NK-92 treated with Interleukin-12 subunit alpha and Interleukin-12 subunit beta, amount 100 ng/mL, for 24 hours (cell line): ENCODE measurements at places on chromosomes 7 and 10.

DNA sequence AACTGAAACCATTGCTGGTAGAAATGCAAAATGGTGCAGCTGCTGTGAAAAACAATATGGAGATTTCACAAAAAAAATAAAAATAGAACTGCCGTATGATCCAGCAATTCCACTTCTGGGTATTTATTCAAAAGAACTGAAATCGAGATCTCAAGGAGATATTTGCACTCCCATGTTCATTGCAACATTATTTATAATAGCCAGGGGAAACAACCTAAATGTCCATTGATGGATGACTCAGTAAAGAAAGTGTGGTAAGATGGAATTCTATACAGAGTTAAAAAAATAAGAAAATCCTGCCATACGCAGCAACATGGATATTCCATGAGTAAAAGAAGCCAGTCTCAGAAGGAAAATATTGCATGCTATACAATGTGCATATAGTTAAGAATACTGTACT is 290.6 kb upstream of the GHITM start:
- DNase-seq = no peak

GRCh38 chr7:102983602-102984001 is 70.8 kb downstream of the LRRC17 start:
- DNase-seq = no peak

DNA sequence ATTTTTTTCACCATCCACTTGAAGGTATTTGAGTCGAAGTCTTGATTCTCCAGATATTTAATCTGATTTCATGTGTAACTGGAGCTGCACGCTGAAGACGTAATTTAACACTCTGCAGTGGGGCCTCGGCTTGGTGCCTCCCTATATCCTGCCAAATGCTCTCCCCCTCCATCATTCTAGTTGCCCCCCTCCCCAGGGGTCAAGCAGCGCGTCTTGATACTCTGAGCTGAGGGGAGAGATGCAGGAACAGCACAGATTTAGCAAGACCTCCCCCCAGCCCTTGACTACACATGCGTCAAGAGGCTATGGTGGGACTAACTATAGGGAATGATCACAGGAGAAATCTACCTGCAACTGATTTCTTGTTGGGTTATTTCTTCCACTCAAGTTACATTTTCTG is 85.8 kb downstream of the PRPF18 start:
- no peak for DNase-seq

DNA sequence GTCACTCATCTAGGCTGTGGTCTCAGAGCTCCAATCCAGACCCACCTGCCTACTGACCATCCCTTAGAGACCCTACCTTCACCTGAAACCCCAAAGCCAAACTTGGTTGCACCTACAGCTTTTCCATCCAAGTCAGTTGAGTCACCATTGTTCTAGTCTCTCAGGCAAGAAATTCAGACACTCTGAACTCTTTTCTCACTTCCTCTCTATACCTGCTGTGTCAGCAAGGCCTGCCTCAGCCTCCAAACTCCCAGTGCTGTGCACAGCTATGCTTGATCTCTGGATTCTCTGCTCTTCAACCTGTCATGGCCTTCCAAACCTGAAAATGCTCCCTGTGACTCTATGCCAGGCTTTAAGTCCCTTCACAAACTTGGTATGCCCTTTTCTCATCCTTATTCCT is 47.4 kb upstream of the MTURN start:
- no peak for DNase-seq
